ENCODE measurements at places on chromosomes 7 and 10.

- DNase-seq, result no peak
Observed at GRCh38 chr10:131925716-131926115, 24.9 kb downstream of the PPP2R2D start.

GRCh38 chr7:12494687-12495024 is 75.9 kb upstream of the SCIN start:
- no peak for DNase-seq

- DNase-seq, result no peak
Observed at GRCh38 chr7:157521061-157521731, 184.4 kb downstream of the DNAJB6 start.

GRCh38 chr10:15180736-15181135 is 12.2 kb upstream of the NMT2 start:
- no peak for DNase-seq

DNA sequence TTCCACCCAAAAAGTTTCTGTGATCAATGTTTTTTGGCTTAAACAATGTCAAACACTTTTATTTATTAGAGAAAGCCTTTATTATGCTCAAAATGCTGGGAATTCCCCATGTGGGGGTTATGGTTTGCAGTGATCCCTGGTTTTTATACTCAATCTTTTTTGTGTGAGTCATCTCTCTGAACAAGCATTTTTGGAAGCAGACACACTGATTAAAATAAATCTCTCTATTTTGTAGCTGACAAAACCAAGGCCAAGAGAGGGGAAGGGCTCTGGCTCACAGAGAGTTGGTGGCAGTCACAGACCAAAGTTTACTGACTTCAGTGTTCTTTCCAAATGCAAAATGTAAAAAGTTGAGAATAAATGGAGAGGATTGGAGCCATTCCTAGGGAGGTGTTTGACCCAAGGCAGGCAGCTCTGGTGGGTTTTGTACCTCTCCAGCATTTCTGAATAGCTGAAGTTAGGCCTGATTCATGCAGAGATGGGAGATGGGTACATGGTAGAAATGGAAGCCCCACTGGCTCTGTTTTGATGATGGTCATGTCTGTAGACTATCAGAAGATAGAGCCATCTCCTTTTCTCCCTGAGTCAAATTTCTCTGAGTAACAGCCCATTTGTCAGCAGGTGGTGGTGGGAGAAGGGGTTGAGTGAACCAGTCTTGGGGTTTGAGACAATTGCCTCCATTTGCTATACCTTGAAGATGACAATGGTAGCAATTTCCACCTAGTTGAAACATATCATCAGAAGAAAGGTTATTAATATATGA is 45.4 kb upstream of the NAMPT start:
- no peak for DNase-seq

- DNase-seq, result no peak
Observed at GRCh38 chr7:19069842-19070241, 47.6 kb downstream of the TWIST1 start.

DNA sequence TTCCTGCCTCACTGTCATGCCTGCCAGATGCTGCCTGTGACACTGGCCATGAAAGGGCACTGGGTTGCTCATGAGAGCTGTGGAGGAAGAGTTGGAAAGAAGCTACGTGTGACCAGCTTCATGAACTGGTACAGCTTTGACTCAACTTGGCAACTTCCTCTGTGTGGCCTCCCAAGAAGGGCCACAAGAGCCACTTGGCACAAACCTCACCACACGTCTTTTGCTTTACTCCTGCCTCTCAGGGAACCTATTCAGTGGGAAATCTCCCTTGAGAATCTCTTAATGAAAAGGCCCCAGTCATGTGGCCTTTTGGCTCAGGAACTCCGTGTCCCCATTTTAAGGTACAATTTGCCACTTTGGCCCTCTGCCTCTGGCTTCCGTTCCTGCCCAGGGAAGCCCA is 54.5 kb downstream of the FRMD4A start:
- no peak for DNase-seq

DNA sequence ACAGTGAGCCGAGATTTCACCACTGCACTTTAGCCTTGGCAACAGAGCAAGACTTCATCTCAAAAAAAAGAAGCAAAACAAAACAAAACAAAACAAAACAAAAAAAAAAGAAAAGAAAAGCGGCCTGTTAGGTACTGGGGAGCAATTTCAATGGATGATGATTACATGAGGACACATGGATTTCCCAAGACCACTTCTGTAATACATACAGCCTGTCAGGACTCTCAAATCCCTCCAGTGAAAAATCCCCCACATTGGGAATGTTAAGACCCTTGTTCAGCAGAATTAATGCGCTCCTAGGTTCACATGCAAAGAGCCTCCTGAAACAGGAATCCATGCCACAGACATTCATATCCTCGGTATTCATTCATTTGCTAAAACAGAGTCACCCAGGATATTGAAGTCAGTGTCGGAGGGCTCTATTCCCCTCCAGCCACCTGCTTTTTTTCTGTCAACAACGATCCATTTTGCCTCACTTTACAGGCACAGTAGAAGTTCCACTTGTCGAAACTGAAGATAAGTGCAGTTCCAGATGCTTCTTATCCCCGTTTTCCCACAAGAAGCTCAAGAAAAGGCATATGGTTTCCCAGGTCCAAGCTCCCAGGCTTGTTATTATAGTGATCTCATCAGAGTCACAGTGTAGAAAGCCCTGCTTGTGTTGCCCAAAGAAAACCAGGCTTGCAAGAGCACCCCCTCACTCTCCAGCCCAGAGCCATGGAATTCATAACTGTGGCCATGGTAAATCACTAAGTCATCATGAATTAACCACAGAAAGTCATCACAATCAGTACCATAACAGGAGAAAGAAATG is 20.2 kb downstream of the SLC16A12 start:
- DNase-seq, result no peak

DNA sequence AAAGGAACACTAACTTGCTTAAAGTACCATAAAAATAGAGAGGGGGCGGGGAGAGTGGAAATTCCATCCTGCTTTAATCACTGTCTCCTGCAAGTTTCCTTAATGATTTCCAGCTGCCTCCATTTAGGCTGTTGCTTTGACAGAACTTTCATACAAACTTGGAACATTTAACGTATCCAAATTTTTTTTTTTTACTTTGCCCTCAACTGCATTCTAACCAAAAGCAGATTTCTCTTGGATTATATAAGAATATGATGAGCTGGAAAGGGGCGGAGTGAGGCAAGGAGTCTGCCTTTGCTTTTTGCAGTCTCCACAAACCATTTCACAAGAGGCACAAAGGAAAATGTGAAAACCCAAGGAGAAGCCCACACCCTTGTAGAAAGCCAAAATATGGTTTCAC is 46.6 kb upstream of the COL1A2 start:
- DNase-seq, result no peak

- DNase-seq, result no peak
Observed at GRCh38 chr10:63683223-63683622, 162.0 kb downstream of the REEP3 start.

DNA sequence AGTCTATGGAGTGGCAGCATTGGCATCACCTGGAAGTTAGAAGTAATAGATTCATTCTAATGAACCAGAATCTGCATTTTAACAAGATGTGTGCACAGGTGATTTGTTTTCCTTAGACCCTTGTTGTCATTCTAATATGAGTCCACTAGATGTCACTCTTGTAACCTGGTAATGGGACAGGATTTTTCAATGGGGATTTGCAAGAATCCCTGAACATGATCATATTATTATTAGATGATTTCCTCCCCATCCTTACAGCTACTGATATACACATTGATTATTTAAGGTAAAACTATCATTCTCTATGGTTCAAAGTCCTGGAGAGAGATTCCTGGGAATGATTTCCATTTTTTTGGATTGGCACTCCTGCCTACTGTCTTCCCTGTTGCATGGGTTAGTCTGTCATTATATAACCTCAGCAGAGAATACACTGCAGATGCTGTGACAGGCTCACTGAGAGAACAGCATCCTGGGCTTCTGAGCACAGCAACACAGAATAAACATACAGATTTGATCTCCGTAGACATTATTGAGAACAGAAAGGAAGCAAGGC is 194.9 kb downstream of the SUGCT start:
- peak; percentile 35 for DNase-seq

DNA sequence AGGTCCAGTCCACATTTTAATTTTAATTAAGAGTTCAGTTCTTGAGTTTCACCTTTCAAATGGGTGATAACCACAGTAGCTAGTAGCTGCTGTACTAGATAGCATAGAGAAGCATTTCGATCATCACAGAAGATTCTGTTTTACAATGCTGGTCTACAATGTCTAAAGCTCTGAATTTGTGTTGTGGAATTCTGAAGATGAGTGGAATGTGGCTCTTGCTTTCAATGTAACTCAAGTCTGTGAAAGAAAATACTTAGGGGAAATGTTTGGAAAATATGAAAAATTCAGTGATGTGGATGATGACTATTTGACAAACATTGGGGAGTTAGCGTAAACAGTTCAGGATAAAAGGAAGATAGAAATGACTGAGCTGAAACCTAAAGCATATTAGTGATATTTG is 139.4 kb downstream of the GNAT3 start:
- no peak for DNase-seq

- no peak for DNase-seq
Observed at GRCh38 chr7:29435167-29435566, 128.5 kb upstream of the PRR15 start.

DNA sequence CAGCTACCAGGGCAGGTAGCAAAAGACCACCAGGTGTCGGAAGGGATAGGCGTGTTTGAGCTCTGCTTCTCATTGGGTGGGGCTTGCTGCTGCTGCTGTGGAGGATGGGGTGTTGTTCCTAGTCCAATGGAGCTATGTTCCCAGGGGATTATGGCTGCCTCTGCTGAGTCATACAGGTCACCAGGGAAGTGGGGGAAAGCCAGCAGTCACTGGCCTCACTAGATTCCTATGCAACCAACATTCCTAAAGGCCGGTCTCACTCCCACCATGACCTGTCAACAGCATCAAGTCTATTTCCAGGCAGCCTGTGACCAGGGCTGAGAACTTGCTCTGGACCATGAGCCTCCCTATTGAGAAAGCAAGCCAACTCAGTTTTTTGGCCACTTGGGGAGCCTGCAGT is 1160.8 kb downstream of the REEP3 start:
- no peak for DNase-seq

DNA sequence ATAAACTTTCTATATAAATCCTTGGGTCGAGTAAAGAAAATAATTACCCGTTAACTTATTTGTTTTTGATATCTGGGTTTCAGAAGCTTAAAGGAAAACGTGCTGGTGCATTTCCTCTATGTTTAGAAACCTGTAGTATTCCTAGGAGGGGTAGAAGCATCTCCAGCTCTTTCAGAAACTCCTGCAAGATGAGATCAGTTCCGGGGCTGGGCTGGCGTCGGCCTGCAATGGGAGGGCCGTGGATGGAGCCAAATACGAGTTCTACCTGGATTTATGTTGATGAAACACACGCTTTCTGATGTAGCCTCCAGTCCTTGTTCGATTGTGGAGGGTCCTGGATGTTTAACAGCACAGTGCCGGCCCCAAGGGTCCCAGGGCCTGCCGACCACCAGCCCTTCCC is 35.8 kb upstream of the DIP2C start:
- DNase-seq, result no peak

- no peak for DNase-seq
Observed at GRCh38 chr10:12414278-12414989, 65.1 kb downstream of the CAMK1D start.

GRCh38 chr7:20738518-20739481 is 47.9 kb downstream of the SP8 start:
- no peak for DNase-seq

- no peak for DNase-seq
Observed at GRCh38 chr10:86940677-86941076, 16.7 kb downstream of the MMRN2 start.

DNA sequence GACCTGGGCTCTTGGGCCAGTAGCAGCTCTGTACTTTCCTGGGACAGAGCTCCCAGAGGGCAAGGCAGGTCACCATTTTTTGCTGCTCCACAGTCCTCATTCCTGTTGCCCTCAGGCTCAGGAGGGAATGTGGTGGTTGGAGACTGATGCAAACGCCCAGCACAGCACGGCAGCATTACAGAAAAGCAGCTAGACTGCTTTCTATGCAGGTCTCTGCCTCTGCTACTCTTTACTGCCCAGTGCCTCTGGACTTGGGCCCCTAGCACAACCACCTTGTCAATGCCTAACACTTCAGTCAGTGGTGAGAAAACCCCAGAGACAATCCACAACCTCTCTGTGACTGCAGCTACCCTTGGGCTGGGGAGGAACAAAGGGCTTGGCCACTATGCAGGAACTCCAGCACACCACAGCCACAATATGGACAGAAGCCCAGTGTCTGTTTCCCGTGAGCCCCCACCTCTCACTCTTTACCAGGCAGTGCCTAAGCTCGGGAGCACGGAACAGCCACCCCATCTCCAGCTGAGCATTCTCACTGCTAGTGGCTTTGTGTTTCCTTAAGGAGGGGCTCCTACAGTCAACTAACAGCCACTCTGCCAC is 790.6 kb downstream of the PCDH15 start:
- DNase-seq, result no peak

- no peak for DNase-seq
Observed at GRCh38 chr10:58784361-58784760, 271.7 kb downstream of the BICC1 start.

- DNase-seq, result no peak
Observed at GRCh38 chr10:88106366-88106765, 242.9 kb downstream of the PTEN start.

- DNase-seq, result no peak
Observed at GRCh38 chr7:19984231-19984632, 210.8 kb upstream of the TMEM196 start.

DNA sequence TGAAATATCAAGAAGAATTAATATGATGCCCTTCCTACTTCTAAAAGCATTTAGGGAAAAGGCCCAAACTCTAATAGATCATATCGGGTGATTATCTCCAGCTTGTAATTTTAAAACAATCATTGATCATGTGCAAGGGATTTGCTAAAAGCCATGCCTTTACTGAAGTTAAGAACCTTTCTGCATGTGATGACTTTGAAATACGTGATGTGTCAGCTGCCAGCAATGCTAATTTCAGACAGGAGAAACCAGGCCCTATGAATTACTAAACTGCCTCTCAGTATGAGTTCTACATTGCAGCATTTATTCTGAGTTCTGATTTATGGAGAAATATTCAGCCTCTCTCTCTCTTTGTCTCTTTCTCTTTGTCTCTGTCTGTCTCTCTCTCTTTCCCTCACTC is 203.6 kb upstream of the AKR1E2 start:
- DNase-seq, result no peak

DNA sequence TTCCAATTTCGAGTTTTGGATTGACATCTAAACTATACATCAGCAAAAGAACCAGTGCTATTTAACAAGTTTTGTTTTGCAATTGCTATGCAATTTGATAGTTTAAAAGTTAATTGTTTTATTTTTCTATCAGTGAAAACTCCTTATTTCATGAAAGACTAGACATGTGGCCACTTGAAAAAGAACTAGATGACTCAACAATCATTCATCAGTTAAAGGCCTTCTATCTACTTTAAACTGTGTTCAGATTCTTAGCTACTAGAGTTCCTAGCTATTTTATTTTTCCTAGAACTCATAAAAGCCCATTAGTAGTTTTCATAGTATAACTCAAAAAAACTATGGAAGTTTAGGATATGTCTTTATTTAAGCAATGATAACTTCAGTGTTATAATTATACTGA is 104.6 kb upstream of the LSM8 start:
- no peak for DNase-seq
